Choroid plexus epithelial cell (primary cell): ENCODE measurements at places on chromosomes 4 and X.

DNA sequence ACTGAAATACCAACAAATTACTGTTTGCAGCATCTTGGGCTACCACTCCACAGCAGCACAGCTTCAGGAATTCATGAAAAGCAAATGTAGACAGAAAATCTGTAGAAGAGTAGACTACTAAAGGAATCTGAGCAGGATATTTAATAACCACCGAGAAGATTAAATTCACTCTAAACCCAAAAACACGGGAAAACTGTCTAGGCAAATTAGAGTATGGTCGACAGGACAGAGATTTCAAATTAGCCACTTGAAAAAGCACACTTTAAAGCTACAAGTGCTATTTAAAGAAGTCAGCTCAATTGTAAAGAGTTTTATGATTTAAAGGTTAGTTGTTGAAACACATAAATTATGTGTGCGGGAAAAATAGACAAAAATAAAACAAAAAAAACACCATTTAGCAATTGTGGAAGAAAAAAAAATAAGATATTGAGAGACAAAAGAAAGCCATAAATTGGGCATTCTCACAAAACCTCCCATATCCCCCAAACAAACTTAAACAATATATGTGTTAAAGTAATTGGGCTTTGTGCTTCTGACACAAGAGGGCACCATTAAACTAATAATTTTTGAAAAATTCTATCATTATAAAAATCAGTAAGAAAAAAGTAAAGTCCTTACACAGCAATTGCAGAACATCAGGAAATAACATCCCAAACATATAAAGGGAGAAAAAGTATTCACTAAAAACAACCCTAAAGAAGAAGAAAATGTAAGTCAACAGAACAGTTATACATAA, 880.8 kb downstream of the TECRL start:
- peak; percentile 1 for DNase-seq

DNA sequence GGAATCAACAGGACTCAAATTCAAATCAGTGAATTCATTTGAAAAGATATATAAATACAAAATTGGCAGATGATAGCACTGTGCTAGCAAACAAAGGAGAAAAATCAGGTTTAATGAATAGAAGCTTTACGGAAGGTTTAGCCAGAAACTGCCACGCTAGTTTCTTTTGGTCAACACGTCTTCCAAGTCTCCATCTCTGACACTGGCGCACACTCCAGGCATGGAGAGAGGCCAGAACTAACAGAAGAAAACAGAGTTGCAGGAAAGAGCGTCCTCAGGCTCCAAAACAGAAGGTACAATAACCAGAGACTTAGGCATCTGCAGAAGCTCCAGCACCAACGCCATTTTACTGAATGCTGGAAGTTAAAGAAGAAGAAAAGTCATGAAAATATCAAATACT, 497.3 kb upstream of the FRG1 start:
- no peak for DNase-seq

- no peak for DNase-seq
These were observed 32.0 kb upstream of the SGMS2 start for GRCh38 chr4:107792711-107793110.

DNA sequence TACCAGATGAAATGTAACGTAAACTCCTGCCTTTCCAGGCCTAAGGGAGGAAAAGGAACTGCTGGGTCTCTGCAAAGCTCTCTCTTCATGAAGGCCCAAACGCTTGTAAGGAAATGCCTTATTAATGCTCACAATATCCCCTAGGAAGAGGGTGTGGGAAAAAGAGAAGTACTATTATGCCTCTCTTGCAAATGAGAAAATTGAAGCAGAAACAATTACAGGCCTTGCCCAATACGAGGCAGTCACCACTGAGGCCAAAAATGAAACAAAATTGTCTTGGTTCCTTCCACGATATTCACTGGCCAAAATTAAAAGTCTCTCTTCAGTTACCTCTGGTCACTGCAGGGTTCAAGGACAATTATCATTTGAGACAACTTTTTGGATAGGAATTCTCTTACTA, 3.2 kb downstream of the SCARB2 start:
- no peak for DNase-seq

- no peak for DNase-seq
These were observed 190.5 kb downstream of the STPG2 start for GRCh38 chr4:97952763-97953162.

DNA sequence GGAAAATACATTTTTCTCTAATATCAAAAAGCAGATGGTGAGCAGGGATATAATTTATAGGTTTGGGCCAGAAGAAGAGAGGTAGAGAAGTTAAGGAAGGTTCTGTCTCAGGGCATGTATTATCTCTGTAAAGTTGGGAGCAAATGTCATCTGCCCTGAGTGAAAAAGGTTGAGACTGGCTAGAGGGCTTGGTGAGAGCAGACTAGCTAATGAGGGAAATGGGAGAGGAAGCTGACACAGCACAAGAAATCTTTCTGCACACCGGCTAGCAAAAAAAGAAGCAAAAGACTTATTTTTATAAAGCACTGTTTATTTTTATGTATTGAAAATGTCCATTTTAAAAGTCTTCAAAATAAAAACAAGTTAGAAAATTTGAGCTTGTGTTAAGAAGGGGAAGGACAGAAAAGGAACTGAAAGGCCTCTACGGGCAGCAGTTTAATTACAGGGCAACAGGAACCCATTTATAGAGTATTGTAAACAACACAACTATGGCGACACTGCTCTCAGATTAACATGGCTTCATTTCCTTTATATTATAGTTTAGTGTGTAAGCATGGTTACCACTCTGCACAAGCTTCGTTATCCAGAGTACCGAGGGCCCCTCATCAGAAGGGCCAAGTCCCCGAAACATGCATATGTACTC, 17.4 kb downstream of the CD40LG start:
- no peak for DNase-seq

GRCh38 chr4:153764601-153765368, 5.0 kb upstream of the RNF175 start:
- peak; percentile 45 for DNase-seq

DNA sequence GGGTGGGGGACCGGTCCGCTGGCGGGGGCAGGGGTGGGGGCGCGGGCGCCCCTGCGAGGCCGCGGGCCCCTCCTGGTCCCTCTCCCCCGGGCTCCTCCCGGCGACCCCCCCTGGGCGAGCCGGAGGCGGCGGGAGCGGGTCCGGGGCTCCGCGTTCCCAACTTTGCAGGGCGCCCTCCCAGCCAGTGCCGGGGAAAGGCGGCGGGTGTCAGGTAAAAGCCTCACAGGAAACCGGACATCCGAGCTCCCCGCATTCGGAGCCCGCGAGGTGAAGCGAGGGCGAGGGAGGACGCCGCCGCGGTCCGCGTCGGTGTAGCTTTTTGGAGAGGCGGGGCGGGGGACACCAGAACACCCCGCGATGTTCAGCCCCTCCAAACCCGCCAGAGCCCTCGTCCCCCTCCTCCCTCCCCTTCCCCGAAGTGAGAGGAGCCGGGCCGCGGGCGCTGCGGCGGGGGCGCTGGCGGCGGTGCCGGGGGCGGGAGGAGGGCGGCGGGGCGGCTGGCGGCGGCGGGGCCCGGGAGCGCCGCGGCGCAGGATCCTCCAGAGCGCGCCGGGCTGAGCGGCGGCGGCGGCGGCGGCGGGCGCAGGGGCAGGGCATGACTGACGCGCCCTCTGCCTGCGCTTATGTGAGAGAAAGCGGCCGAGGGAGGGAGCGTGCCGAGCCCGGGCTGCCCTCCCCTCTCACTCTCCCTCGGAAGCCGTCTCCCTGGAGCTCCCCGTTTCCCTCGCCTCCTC, at the start of gene VEGFC:
Gene VEGFC (minus strand): TSS at position 597 of the 734 bp plus-strand sequence. CDS start 611 bp downstream, outside the sequence.
- DNase-seq = peak; percentile 69

GRCh38 chr4:160562661-160563060, 1459.8 kb downstream of the RAPGEF2 start:
- no peak for DNase-seq

GRCh38 chrX:49292400-49293362, 10.8 kb upstream of the GAGE10 start:
- DNase-seq = no peak

- peak; percentile 47 for DNase-seq
These were observed at the start of gene LEF1 for GRCh38 chr4:108168671-108169523. LEF1 (minus strand) TSS chr4:108168932; CDS start chr4:108167767, 1,165 bp downstream.

DNA sequence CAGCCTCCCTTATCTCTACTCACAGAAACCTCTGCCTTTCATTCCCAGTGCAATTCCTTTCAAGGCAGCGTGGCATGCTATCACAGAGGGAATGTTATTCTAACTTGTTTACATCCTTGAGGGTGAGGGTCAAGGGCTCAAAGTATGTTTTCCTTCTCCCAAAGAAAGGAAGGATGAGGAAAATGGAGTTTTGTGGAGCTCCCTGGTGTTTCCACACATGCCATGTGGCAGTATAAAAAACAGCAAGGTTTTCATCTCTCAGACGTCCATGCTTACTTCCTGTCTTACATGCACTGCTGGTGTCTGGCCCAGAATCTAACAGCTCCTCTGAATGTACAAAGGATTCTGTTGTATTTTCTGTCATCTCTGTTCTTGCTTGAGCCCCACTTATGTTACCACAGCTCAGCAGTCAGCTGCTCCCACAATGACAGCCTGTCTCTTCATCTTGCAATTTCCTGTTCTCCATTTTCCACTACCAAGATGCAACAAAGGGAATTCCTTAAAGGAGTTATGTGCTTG, 128.0 kb downstream of the SNCA start:
- peak; percentile 64 for DNase-seq
